Activated T-cell treated with anti-CD3 and anti-CD28 coated beads, Interleukin-2, amount 50 U/mL, for 72 hours (primary cell): ENCODE measurements at places on chromosomes 16 and 17. TPM values are rescaled to one million over a fixed set of nuclear protein-coding genes. Genes with fewer than 3 reads are reported as not detected.
A peak's percentile ranks its signal among the peaks of the same experiment; 100 is the strongest.

GRCh38 chr17:31320791-31321190 lies 631 bp downstream of the EVI2A start:
- DNase-seq, result no peak
- H3K36me3 ChIP-seq, result peaks cover 17% of the 10 kb centered on the region
- H3K4me3 ChIP-seq, result peak overlapping the region; percentile 68
- H3K27me3 ChIP-seq, result no peaks in the 10 kb centered on the region

GRCh38 chr17:30232824-30233427 lies 2.6 kb downstream of the SLC6A4 start:
- H3K36me3 ChIP-seq, result no peaks in the 10 kb centered on the region
- peaks cover 87% of the 10 kb centered on the region for H3K27me3 ChIP-seq
- no peak overlapping the region for H3K27ac ChIP-seq
- H3K4me3 ChIP-seq, result no peak overlapping the region
- peaks cover 25% of the 10 kb centered on the region for H3K4me1 ChIP-seq

PRCD gene
- 1.1 TPM for total RNA-seq

DNA sequence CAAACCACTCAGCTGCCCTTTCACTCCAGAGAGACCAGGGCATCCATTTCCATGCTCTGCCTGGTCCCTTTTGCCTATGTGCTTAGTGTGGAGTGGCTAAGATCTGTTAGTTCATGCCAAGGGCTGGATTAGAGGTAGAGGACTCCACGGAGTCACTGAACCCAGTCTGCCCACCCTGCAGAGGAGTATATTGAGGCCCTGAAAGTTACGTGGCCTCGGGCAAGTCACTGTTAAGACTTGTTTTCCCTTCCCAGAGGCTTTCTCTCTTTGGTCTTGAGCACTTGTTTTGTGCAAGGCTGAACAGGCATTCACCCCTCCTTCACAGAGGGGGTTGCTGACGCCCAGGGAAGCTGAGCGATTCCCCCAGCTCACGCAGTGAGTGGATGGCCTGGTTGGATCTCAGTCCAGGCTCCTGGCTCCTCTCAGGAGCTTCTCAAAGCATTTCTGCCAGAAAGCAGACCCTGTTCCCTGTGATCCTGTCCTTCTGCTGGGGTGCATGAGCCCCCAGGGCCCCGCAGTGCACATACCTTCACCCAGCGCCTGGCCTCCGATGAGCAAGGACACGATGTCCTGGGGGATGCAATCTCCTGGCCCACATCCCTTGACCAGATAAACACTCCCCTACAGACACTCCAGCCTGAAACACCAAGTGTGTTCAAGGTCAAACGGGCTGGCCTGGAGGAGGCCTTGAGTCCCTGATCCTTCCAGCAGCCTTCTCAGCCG lies 153.4 kb upstream of the GSE1 start:
- H3K27ac ChIP-seq, result no peak overlapping the region
- H3K27me3 ChIP-seq, result peaks cover 23% of the 10 kb centered on the region
- H3K36me3 ChIP-seq, result no peaks in the 10 kb centered on the region
- no peak overlapping the region for H3K4me3 ChIP-seq
- no peak for DNase-seq

DNA sequence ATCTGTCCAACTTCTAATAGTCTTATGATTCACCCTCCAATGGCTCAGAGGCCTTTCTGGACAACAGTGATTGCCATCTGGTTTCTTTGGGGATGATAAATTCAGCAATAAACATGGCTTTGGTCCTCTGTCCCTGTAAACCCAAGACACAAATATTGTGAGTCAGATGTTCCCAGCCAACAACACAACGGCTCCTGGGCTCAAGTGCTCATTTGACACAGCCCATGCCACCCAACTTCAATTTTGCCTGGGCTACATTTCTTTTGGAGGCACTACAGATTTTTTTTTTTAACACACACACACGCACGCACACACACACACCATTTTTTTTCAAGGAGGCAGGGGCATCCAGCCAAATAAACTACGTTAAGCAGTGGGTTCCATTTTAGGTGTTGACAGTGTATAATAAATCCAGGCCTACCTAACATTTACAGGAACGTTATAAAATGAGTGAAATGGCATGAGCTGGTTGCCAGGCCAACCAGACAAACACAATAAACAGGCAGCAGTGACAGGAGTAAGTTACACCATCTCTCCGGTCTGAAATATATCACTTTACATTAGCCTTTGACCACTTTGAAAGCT lies 939.9 kb upstream of the SOX9 start:
- H3K4me3 ChIP-seq, result no peak overlapping the region
- H3K27ac ChIP-seq, result no peak overlapping the region
- no peak for DNase-seq
